ENCODE measurements at places on chromosomes 1 and 21.

GRCh38 chr21:21713651-21714180 is 715.5 kb downstream of the NCAM2 start:
- DNase-seq: peak; percentile 43

- no peak for DNase-seq
Measured at GRCh38 chr1:75796376-75797272, at the start of gene MSH4. MSH4 (plus strand) TSS chr1:75796882; CDS start chr1:75796986, 104 bp downstream.

DNA sequence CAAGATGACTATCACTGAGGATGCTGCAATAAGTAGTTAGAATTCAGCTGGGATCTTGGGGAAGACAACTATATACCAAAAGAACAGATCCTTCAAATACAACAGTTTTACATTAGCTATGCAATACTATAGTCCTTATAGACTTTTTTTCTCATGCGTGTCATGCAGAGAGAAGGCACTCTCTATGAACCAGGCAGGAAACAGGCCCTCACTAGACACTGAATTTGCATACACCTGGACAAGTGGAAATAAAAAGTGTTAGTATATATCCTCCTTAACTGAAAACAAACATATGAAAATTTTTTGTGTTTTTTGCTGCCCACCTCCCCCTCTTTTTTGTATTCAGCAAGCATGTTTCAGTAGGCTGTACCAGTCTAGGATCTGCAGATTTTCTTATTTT is 29.9 kb downstream of the TMCO1 start:
- DNase-seq: no peak

GRCh38 chr1:6273380-6273891 is 12.5 kb upstream of the GPR153 start:
- DNase-seq: peak; percentile 65

DNA sequence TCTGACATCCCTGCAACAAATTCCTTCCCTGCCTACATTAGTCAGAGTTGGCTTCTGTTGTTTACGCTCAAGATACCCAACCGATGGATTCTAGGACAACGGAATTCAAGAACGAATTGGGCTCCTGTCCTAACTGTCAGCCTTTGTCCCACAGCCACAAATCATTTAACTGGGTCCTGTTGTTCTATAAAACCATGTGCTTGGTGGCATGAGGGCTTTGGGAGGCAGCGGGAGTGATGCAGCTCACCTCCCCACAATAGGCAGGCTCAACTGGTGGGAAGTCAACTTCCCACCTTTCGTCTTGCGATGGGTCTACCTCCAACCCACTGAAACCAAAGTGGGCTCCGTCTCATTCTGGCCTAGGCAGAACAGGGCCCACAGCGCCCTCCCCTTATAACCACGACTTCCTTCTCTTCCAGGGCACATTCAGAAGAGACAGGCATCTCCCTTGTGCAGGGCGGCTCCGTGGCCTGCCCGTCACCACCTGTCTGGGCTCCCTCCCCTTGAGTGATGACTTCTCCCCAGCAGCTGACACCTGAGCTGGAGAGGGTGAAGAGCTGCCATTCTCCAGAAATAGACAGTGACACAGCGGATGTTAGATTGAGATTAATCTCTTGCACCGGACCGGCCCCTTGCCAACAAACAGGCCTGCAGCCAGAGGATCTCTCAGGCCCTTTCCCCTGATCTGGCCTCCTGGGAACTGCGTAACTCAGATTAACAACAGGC is 26.5 kb downstream of the LRRC38 start:
- no peak for DNase-seq

DNA sequence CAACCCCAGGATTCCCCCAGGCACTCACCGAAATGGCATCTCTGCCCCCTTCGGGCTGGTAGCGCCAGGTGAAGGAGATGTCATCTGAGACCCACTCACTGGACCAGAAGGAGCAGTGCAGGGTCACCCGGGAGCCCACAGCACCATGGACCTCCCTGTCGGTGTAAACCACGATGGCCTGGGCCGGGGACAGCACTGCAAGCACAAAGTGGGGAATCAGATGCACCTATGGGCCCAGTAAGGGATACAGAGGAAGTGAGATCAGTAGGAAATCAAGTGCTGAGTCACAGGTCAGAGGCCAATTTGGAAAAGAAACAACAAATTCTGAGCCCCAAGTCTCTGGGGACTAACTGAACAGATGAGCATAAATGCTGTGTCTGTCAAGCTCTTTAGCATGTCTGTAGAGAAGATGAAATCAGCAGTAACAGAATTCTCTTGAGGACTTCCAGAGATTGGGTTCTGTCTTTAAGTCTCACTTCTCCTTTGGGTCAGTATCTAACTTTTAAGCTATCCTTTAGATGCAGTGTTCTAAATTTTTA is 2.5 kb downstream of the MPZ start:
- DNase-seq: peak; percentile 31

DNA sequence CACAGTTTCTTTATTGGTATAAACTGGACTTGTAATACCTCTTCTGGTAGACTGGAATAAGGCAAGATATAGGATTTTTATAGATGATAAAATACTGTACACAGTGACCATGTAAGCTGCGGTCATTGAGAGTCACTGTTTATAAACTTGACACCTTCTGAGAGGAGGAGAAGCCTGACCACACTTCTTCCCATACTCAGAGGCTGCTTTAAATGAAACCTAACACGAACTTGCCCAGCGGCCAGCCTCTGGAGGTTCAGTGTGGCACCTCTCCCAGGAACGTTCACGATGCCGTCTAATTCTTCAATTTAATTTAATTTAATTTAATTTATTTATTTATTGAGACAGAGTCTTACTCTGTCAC is 22.5 kb downstream of the MTARC1 start:
- no peak for DNase-seq

DNA sequence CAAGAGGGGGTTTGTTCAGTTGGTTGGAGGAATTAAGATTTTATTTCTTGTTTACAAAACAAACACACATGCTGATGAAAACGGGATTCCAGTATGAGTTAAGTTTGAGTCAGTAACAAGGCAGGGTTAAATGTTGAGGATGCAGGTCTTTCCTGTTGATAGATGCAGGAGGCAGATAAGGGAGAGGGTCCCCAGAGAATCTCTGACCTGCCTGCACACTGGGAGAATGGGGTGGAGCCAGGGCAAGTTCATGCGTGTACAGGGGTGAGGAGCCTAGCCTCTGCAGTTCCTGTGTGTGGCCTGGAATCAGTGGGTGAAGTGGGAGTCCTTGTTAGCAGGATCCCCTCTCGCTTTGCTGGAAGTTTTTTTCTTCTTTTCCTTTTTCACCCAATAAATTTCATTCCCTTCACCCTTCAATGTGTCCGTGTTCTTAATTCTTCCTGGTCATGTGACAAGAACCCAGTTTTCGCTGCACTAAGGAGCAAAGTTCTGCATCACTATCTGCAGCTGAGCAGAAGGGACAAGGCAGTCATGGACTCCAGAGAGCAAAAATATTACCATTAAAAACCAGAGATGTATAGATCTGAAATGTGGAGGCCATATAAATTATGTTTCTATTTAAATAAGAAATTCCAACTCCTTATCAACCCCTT is 69.9 kb upstream of the MARK1 start:
- DNase-seq: no peak

GRCh38 chr1:199172171-199173124 is 533.6 kb downstream of the PTPRC start:
- DNase-seq: peak; percentile 2

DNA sequence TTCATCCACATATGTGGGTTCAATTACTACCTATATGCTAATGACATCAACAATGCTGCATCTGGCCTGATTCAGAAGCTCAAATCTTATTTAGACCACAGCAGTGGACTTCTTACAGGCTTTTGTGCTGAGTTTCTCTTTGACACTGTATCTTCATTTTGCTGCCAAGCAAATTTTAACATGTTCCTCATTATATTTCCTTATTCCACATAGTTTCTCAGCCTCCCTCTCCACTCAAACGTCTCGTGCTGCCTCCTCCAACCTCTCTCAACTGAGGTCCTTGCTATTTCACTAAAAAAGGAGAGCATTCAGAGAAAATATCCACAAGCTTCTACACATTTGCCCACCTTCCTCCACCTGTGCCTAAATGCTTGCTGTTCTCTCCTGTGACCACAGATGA is 6.5 kb downstream of the TDRKH start:
- DNase-seq: no peak

DNA sequence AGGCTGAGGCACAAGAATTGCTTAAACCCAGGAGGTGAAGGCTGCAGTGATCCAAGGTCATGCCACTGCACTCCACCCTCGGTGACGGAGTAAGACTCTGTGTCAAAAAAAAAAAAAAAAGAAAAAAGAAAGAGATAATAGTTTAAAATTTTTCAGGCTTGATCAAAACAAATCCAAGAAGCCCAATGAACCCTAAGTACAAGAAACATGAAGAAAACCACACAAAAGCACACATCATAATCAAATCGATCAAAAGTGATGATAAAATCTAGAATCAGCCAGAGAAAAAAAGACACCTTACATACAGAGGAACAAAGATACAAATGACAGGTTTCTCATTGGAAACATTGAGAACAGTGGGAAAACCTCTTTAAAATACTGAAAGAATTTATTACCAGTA is 31.5 kb downstream of the LDLRAD1 start:
- no peak for DNase-seq

GRCh38 chr1:33183306-33183705 is 1.5 kb upstream of the TRIM62 start:
- no peak for DNase-seq

GRCh38 chr1:61322769-61323168 is 240.4 kb downstream of the NFIA start:
- no peak for DNase-seq

DNA sequence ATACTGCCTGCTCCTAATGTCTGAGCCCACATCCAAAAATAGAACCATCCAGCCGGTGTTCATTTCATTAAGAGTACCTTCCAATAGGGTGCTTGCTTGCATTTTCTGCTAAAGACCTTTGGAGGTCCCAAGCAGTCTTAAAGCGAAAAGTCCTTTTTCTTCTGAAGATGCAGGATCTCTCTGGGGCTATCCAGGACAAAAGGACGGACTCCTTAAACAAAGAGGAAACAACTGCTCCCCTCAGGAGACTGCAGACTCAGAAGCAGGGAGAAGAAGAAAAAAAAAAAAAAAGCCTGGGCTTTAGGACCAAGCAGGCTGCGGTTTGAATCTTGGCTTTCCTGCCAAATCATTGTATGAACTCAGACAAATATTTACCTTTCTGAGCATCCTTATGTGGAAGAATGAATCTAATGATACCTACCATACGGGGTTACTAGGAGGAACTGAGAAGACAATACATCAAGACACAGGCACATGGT is 204.0 kb downstream of the PLPP3 start:
- DNase-seq: peak; percentile 24

- DNase-seq: peak; percentile 92
Measured at GRCh38 chr1:193270996-193271395, 84.6 kb upstream of the B3GALT2 start.

GRCh38 chr1:42848823-42849537 is 2.6 kb downstream of the ZNF691 start:
- no peak for DNase-seq

DNA sequence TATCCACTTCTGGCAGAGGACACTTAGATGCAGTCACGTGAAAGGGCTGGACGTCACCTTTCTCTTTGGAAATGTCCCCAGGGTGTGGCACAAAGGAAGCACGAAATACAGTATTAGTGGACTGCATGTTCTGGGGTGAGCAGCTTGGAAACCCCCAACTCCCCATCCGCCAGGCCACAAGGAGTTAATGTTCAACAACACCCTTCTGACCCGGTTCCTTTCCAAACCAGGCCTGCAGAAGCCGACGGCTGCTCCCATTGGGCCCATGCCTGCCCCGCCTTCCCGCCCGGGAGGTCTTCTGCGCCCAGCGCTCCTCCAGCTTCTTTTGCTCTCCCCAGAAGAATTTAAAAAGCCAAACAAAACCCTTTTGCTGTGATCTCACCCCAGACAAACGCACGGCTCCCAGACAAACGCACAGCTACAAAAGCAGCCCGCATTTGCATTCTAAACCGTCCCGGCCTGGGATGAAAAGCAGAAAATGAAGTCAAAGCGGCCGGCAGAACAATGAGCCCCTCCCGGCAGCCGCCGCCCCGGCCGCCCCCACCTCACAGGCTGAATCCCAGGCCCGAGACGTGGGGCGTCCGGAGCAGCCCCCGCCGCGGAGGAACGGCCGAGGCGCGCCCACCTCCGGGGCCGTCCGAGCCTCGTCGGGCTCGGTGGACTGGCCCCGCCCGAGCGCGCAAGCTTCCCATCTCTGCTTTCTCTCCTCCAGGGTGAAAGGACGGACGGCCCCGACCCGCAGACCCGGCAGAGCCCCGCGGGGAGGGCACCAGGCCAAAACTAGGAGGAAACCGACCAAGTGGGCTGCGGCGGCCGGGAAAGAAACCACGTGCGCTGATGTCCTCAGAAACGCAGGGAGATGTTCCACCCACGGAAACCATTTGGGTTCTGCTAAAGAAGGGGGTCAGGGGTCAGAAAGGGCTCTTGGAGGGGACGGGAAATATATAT is 101.9 kb downstream of the PLPP3 start:
- DNase-seq: peak; percentile 76

DNA sequence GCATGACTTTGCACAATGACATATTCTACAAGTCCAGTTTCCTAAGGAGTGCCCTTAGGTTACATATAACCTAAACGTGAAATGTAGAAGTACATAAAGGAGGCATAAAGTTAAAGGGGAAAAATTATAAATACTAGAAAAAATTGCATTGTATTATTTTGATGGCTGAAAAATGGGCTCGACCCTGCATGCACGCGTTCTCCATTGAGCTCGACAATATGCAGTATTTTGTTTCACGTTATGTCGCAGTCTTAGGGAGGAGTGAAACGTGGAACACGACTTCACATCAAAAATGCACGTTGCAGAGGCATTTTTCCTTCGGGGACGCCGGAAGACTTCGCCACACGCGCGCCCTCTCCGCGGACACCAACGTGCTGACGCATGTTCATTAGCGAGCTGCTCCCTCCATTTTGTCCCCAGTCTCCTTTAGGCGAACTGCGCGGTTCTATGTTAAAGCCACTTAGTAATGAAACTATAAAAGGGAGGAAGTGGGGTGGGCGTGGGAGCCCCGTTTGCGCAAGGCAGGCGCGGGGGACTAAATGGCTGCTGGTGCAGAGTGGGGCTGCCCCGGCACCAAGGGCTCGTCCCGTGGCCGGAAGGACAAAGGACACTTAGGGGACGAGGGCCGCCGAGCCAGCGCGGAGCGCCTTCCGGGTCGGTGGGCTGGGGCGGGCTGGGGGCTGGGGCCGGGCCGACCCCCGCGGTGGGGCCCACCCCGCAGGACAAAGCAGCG is 749 bp upstream of the COX20 start:
- DNase-seq: peak; percentile 95

GRCh38 chr1:211698161-211699026 is 23.0 kb upstream of the NEK2 start:
- peak; percentile 30 for DNase-seq

DNA sequence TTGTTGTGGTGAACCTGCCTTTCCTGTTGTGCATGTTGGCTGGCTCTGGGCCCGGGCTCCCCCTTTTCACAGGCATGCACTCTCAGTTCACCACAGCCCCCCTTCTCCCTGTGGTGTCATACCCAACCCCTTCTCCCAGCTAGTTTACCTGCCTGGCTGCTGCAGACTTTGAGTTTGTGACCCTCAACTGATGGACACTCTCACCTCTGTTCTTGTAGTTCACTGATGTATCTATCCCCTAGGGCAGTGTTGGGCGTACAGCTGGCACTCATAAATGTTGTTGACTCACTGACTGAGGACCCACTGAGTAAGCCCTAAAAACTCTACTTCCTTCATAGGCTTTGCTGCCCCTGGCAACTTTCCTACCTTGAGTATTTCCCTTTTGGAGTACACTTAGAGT is 54.9 kb downstream of the WDR64 start:
- DNase-seq: peak; percentile 56

- no peak for DNase-seq
Measured at GRCh38 chr1:20469406-20470076, 16.5 kb downstream of the CAMK2N1 start.

GRCh38 chr1:52834798-52835197 is 7.8 kb upstream of the ZYG11A start:
- DNase-seq: no peak

Data from fibroblast of skin of abdomen (primary cell).